Prostate gland (tissue), 2 donors: ENCODE measurements at places on chromosomes 5 and 9. TPM values are rescaled to one million over a fixed set of nuclear protein-coding genes. Genes with fewer than 3 reads are reported as not detected.

The IL31RA gene
- total RNA-seq = not detected

DNA sequence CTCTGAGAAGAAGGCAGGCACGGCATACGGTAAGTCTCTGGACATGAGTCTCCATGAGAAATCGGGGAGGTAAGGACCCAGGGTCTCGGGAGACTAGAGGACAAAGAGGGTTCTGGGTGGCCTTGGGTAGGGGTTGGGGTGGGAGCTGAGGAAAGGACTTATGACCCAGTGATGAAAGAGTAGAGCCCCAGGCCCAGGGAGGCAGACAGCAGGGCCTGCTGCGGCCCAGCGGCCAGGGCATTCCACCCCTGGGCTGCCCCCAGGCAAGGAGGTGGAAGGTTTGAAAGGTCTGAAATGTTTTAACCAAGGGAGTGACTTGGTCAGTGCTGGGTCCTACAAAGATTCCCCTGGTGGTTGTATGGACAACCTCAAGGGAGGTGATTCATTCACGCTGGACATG is 89.1 kb downstream of the CRB2 start:
- no peak for DNase-seq

DNA sequence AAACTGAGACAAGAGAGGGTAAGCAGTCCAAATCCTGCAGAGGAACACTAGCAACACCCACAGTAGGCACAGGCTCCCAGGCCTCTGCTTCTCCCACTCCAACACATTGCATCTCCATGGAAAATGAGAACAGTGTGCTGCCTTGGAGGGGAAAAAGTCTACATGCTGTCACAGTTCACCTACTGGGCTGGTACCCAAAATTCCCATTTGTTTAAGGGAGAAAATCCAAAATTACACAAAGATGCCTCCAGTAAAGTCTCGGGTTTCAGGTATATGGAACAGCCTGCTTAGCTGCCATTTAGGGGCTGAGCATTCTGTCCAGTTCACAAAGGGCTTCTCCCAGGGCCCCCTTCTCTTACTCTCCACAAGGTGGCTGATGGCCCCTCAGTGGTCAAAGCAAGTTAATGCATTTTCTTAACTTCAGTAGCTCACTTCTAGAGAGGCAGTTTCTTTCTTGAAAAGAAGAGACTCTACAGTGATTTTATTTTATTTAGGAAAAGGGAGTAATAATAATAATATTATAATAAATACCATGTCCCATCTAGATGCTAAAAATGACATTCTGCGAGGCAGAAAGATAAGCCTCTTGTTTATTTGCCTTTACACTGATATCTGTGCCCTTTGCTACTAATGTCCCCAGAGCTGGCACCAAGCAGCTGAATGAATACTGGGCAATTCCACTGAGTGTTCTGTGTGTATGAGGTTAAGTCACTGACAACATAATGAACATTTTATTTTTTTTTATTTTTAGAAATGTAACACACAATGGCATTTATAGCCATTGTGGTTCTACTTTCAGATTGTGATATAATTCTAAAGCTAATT is 89.4 kb downstream of the RGS7BP start:
- DNase-seq = no peak

GRCh38 chr9:19496321-19497050 is 87.7 kb downstream of the ACER2 start:
- no peak for DNase-seq

The PGM5 gene
- total RNA-seq = 99.6 TPM

- DNase-seq = no peak
These were observed 34.7 kb upstream of the SLC9A3 start for GRCh38 chr5:558871-559503.

DNA sequence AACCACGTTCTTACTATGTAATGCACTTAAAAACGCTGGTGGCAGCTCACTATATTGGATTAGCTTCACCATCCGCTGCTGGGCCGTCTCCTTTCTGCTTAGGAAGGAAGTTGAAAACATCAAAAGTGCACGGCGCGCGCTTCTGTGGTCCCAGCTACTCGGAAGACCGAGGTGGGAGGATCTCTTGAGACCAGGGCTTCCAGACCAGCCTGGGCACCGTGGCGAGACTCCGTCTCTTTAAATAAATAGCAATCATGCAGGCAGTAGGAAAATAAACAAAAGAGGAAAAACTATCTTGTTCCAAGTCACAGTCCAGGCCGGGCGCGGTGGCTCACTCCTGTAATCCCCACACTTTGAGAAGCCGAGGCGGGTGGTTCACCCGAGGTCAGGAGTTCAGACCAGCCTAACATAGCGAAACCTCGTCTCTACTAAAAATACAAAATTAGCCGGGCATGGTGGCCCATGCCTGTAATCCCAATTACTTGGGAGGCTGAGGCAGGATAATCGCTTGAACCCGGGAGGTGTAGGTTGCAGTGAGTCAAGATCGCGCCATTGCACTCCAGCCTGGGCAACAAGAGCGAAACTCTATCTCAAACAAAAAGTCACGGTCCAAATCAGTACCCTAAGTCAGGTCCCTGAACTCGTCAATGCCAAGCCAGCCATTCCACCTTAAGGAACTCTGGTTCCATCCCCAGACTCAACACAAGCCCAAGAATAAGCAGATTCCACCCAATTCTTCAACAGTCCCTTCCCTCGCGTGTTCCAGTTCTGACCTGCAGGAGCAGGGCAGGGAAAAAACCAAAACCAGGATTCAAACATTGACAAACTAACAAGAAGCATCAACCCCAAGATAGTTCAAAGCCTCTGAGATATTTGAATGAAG is 1.0 kb upstream of the GOLGA1 start:
- DNase-seq = peak; percentile 41

DNA sequence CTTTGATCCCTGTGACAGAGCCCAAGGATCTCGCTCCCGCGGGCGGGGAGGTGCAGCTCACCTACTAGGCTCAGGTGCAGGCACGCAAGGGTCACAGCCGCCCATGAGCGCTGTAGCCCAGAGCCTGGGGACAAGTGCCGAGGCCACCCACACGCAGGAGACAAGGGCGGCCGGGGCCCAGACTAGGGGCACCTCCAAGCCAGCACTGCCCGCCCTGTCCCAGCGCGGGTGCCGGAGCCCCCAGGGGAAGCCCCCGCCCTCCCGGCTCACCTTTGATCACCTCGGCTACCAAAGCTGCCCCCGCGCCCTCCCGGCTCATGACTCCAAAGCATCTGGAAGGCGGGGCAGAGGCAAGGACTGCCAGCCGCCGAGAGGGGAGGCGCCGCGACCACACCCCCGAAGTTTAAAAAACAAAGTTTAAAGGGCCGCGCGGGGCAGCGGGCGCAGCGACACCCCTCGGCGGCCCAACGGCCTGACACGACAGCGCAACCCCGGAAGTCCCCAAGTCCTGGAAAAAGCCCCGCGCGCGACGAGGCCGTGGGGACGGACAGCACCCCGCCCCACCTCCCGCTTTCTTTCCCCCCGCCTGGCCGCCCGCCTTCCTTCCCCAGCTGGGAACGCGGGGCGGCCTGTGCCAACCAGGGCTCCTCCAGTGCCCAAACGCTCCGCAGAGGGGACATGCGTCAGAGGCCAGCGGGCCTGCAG is 53.0 kb downstream of the CDC14B start:
- peak; percentile 69 for DNase-seq

The DOCK8 gene
- total RNA-seq = 24.6 TPM

The PCDHGA1 gene
- total RNA-seq = 4.8 TPM

GRCh38 chr5:149207831-149208230 is 63.8 kb upstream of the AFAP1L1 start:
- no peak for DNase-seq

- no peak for DNase-seq
These were observed 20.6 kb downstream of the TCERG1 start for GRCh38 chr5:146467760-146468159.

The ZNF462 gene
- 41.4 TPM for total RNA-seq

The LRRC14B gene
- total RNA-seq = 1.0 TPM

The NUTM2F gene
- total RNA-seq = not detected

The UNC5A gene
- total RNA-seq = 1.5 TPM

- no peak for DNase-seq
These were observed 31.7 kb downstream of the MTX3 start for GRCh38 chr5:79959407-79959806.

- no peak for DNase-seq
These were observed 35.9 kb upstream of the FBP1 start for GRCh38 chr9:94675008-94675881.

- peak; percentile 34 for DNase-seq
These were observed 10.8 kb downstream of the FIBCD1 start for GRCh38 chr9:130927995-130928900.

DNA sequence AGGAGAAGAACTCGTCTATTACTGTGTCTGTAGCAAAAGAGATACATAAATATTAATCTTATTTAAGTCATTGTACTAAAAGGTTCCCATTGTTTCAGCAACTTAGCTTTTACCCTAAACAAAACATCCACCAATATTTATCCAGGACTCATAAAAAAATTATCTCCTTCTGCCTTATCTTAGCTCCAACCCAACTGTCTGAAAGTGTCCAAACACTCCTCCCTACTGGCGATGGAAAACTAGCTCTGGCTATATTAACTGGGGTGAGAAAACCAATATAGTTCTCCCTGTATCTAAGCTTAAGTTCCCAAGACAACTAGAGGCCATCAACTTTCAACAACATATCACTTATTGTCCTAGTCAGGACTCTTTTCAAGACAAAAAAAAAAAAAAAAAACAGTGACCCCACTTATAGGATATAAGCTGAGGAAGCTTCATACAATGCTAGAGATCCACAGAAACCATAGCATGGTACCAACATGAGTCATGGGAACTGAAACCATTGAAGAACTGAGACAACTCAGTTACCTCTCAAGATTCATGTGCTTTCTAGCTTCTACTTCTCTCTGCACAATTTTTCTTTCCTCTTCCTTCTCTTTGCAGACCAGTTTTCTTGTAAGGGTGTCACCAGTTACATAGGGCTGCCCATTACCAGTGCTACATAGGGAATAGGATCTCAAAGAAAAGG is 150.7 kb upstream of the RASA1 start:
- no peak for DNase-seq

The SVEP1 gene
- 5.8 TPM for total RNA-seq

DNA sequence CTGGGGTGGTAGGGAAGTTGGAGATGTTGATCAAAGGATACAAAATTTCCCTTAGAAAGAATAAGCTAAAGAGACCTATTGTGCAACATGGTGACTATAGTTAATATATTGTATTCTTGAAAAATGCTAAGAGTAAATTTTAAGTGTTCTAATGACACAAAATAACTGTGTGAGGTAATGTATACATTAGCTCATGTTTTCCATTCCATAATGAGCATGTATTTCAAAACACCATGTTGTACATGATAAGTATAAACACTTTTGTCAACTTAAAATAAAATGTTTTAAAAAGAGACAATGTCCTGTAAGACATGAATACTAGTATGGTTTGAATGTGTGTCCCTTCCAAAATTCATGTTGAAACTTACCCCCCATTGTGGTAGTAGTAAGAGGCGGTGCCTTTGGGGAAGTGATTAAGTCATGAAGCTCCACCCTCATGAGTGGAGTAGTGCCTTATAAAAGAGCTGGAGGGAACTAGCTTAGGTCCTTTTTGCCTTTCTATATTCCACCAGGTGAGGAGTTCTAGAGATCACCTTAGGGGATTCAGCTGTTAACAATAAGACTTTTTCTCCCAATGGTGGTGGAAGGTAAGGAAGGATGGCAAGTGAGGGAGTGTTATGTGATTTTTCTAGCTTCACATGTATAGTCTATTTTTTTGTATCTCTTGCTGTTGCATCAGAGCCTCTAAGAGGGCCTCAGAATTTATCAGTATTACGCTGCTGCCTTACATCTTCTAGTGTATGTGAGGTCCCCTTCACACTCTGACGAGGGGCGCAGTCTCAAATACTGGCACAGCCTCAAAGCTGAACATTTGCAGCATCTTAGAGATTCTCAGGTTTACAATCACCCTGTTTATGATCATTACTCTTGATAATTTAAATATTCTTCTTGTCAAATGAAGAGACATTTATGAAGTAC is 94.9 kb upstream of the NREP start:
- DNase-seq = no peak

DNA sequence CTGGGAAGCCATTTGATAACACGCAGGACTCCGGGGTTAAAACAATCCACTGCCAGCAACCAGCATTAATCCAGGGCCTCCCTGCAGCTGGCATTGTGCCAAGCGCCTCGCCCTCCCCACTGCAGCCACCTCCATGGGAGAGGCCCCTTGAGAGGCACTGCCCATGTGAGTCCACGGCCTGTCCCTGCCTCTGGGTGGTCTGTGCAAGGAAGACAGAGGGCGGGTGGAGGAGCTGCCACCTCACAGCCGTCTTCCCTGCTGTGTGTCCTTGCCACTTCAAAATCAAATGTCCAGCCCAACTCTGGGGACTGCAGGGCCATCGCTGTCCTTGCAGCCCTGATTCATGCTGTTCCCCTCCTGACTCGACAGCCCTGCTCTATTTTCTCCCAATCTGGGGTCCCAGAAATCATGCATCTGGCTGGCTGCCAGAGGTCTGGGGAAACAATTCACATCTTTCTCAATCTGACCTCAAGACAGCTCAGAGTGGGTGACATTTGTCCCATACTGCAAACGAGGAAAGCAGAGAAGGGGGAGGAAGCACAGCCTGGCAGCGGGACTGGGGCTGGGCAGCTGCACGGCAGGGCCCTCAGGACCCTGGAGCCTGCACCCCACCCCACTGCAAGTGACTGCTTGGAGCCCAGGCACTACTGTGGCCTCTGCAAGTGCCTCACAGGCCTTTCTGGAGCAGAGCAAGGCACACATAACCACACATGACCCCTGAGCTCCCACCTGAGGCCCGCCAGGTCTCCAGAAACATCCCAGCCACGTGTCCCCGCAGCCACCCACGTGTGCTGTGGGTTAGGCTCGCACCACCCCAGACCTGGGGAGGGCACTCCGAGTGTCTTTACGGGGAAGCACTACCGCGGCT is 15.7 kb downstream of the BRD3OS start:
- no peak for DNase-seq

GRCh38 chr5:74040065-74040551 is 414.1 kb downstream of the ARHGEF28 start:
- DNase-seq = no peak

DNA sequence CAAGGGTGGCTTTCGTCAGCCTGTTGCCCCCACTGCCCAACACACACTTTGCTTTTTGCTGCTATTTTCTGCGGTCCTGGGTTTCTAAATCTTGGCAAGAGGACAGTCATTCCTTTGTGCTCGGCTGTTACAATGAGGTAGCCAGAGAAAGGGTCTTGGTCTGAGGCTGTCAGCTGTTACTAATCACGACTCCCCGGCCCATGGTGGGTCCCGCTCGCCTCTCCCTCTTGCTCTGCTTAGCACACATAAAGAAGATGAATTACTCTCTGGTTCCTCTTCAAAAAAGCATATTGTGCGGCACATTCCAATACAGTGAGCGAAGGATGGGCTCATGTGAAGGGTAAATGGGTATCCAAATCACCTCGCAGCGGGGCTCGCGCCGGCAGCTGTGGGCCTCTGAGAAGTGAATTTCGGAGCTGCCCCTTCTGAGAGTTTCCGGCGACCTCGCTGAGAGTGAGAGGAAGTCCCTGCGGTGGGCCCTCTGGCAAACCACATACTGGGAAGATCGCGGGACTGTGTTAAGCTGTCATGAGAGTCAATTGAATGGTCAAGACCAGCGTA is 56.0 kb downstream of the SLC1A3 start:
- DNase-seq = no peak

The GABRP gene
- total RNA-seq = 5.5 TPM

The CDX1 gene
- total RNA-seq = not detected
